Mesenteric fat pad (tissue), 1 donor: ENCODE measurements at places on chromosomes 5 and 9. TPM values are rescaled to one million over a fixed set of nuclear protein-coding genes. Genes with fewer than 3 reads are reported as not detected.

DNA sequence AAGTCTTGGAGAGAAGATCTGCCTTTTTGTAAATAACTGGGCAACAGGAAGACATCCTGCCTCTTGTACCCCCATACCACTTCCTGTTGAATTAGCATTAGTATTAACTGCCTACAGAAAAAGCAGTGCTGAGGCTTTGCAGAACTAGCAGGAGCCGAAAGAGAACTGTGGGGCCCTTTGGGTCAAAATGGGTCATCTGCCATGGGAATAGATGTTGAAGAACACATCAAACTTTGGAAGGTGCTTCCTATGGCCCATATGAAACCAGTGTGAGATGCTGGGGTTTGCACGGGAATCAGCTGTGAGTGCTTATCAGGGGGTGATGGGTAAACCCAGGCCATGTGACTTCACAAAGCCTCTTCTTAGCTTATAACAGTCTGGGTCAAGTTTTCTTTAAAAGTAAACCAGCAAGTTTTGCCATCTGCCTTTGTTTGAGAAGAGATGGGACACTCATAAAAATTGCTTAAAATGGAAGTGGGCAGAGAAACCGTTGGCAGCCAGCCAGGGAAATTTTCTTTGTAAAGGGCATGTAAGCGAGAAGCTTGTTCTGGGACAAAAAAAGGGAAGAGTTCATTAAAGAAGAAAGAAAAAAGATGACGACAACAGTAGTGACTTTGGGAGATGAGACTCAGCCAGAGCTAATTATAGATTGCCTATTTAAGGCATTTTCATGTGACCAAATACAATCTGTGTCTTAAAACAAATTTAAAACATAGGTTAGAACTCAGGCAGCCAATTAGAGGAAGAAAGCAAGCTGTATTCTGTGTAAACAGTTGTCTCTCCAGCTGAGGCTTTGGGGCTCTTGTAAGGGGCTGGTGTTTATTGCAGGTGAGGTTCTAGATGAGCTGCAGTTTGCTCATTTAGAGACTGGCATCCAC is 4.4 kb downstream of the SLC25A25 start:
- DNase-seq, result no peak

PCDHB15 gene
- total RNA-seq, result 3.4 TPM

DNA sequence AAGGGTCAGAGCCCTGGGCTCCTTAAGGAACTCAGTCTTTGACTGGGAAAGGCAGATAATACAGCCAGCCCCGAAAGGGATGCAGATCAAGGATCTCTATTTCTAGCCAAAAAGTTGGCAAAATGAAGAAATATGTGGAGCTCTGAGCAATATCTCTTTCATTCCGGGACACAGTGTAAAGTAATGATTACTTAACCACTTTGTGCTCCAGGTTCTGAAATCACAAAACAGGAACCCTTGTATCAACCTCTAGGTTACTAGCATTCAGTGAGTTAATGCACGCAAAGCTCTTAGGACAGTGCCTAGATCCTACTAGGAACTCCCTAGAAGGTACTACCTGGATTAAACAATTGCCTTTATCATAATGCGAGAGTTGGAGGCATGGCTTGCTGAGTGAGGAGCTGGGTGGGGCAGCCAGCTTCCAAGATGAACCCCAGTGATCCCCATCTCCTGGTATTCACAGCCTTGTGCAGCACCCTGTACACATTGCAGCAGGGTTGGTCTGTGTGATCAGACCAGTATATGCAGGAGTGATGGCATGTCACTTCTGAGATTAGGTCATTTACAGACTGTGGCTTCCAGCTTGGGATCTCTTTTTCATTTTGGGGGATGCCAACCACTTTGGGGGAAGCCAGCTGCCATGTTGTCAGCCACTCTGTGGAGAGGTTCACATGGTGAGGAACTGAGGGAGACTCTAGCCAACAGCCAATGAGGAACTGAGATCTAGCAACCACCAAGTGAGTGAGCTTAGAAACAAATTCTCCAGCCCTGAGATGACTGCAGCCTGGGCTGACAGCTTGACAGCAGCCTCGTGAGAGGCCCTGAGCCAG is 103.1 kb upstream of the SLC44A1 start:
- no peak for DNase-seq

DNA sequence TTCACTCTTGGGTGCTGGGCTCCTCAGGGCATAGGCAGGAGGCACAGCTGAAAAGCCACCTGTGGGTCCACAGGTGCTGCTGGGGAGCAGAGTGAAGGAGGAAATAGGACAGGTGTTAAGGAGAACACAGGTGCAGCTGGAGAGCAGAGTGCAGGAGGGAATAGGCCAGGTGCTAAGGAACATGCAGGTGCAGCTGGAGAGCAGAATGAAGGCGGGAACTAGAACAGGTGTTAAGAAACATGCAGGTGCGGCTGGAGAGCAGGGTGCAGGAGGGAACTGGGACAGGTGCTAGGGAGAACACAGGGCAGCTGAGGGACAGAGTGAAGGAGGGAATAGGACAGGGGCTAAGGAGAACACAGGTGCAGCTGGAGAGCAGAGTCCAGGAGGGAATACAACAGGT is 43.8 kb upstream of the PLEKHG4B start:
- DNase-seq, result no peak

LCN15 gene
- 0.32 TPM for total RNA-seq

GRCh38 chr5:84618262-84618661 is 233.6 kb upstream of the EDIL3 start:
- no peak for DNase-seq

DNA sequence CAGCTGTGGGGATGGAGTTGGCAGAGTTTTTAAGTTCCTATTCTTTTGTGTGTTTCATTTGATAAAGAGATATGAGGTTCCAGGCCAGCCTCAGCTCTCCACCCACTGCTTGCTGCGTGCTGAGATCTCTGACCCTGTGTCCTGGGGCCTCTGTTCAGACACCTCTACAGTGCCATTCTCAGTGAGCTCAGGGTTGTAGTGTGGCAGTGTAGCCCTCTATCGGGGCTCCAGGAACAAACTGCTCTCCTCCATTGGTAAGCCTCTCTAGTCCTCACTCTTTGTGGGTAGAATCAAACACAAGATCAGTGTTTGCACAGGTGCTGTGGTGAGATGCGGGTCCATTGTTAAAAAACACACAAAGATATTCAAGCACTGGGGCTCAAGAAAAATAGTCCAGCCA is 386.6 kb upstream of the RPS23 start:
- DNase-seq, result no peak

DNA sequence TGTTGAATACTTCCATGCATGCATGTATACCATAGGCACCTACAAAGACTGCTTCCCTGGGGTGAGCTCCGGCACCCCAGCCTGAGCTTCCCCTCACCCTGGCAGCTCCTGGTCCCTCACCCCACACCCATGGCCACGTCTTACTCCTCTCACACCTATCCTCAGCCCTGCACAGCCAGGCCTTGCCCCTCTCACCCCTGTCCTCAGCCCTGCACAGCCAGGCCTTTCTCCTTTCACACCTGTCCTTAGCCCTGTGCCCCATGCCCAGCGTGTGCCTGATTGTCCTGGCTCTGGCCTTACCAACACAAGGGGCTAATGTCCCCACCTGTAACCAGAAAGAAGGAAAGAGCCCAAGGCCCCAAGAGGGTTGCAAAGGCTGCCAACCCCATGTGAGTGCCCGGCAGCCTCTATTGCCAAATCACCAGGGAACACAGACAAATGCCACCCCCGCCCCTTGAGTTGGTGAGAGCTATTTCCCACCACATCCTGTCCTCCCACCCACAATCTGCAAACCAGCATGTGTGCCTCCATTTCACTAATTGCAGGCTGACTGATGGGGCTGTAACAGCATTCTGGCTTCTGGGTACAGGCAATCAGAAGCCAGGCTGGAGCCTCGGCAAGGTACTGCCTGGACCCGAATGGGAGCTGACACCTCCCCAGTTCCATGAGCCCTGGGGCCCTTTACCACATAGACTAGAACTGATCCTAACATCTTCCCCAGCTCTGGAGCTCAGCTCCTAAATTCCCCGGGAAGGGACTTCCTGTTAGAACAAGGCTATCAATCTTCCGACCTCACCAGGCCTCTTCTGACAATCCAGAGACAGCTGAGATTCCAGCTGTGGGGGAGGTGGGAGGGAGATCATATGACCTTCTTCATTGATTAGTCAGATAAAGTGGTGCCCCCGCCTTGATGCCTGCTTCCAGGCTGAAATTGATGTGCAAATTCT is 78.2 kb downstream of the FAM114A2 start:
- no peak for DNase-seq

DNA sequence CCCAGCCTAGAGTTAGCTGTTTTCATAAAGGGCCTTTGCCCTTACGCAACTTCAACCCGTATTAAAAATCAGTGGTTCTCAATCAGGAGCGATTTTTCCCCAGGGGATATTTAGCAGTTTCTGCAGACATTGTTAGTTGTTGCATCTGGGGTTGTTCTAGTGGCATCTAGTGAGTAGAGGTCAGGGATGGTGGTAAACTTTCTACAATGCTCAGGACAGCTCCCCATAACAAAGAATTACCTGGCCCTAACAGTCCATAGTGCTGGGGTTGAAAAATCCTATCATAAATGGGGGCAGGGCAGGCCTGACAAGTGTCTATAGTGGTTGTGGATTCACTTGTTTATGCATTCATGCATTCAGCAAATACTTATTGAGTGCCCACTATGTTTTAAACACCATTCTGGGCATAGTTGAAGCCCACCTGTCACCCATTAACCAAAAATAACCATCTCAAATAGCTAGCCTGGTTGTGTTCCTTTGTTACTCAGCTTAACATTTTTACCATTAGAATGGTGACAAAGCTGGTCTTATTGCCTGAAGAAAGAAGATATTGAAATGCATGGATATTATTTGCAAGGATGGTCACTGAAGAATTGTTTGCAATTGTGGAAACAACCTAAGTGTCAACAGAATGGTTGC is 15.9 kb upstream of the FGF1 start:
- DNase-seq, result no peak

GRCh38 chr9:83471241-83471640 is 67.0 kb downstream of the FRMD3 start:
- DNase-seq, result no peak

- no peak for DNase-seq
These were observed 5.4 kb downstream of the IGIP start for GRCh38 chr5:140130949-140131733.

WWC1 gene
- total RNA-seq, result 4.2 TPM

GRCh38 chr5:72841756-72842535 is 25.5 kb downstream of the TNPO1 start:
- no peak for DNase-seq

GRCh38 chr5:124902097-124902821 is 155.8 kb upstream of the ZNF608 start:
- no peak for DNase-seq

CER1 gene
- not detected for total RNA-seq

DNA sequence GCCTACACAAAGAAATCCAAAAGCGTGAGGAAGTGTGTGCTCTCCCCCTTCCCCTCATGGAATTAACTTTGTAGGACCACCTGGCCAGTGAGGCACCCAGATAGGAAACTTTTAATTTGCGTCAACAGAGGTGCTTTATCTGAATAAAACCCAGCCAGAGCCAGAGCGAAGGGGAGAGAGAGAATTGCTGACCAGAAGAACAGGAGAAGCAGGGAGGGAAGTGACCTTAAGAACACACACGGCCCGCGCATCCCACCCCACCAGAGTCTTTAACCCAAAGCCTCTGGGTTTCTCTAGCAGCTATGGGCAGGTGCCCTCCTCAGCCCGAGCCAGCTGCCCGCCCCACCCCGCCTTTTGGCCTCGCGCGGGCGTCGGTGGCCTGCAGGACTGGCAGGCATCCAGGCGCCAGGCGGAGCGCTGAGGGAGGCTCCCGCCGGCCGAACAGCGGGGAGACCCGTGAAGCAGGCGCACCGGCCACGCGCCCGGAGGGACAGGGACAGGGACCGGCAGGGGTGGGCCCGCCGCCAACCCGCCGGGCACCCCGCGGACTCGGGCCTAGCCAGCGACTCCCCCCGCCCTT is 580 bp downstream of the ERAP1 start:
- DNase-seq, result peak; percentile 95

GRCh38 chr5:21826884-21827283 is 1026.3 kb downstream of the CDH12 start:
- no peak for DNase-seq

DNA sequence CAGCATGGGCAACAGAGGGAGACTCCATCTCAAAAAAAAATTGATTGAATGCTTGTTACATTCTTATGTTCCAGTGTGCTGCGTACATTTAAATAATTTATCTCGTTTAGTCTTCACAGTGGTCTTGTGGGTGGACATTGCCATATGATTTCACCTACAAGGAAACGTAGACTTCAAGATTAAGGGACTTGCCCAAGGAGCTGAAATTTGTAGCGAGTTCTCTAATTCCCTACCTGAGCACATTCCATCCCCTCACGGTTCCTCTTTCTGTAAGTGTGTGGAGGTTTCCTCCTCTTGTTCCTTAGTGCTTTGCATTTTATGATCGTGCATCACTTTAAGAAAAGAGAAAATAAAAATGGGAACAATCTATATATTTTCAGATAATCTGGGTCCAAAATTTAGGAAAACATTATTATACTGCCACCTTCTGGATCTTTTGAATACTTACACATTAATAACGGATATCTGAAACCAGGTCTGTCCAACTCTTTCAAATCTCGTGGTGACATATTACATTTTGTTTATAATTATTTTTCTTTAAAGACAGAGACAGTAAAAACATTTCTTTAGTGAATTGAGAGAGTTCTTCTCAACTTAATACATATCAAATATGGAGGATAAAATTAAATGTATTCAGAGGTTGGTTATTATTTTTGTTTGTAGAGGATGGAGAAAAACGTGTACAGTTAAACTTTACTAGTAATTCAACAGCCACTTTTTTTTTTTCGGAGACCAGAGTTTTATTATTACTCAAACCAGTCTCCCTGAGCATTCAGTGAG is 29.9 kb upstream of the C7 start:
- no peak for DNase-seq

- no peak for DNase-seq
These were observed 523.5 kb downstream of the CDH12 start for GRCh38 chr5:22329683-22330082.

GRCh38 chr9:128143525-128144238 is 5.6 kb upstream of the LCN2 start:
- DNase-seq, result no peak

ORM2 gene
- total RNA-seq, result not detected

F2RL1 gene
- total RNA-seq, result 1.9 TPM

- DNase-seq, result no peak
These were observed 5.3 kb downstream of the BARX1 start for GRCh38 chr9:93949694-93950449.

DNA sequence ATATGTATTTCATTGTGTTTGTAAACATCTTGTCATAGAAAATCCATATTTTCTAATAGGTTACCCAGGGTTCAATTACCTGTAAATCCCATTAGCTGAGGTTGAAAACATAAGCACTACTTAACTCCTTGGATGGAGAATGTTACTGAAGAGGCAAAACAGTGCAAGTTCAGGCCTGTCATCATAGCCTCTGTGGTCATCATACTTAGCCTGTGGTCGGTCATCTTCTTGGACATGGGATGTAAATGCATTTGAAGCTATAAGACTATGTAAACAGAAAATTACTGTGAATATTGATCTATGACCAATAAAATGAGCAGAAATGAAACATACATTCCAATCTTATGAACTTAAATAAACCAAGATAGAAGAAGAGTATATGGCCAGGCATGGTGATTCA is 164.7 kb downstream of the CHSY3 start:
- DNase-seq, result no peak

DNAJC21 gene
- 34.9 TPM for total RNA-seq

CDX1 gene
- 0.35 TPM for total RNA-seq
